ENCODE measurements at places on chromosomes 7 and 10.

GRCh38 chr10:99685597-99685967 is 26.3 kb downstream of the ENTPD7 start:
- peak; percentile 47 for DNase-seq

DNA sequence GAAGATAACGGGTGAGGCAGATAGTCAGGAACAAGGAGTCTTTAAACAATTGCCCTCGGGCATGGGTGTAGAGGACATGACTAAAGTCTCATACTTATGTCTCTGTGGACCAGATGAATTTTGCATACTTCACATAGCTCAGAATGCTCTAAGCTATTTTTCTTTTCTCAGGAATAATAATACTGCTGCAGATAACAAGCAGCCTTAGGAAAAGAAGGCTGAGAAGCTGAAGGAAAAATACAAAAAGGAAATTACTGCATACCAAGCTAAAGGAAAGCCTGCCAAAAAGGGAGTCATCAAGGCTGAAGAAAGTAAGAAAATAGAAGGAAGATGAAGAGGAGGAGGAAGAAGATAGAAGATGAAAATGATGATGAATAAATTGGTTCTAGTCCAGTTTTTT is 13.4 kb upstream of the ERCC6 start:
- no peak for DNase-seq

- no peak for DNase-seq
These were observed 133.1 kb downstream of the WDR11 start for GRCh38 chr10:120984221-120984620.

- no peak for DNase-seq
These were observed 321.4 kb upstream of the HGF start for GRCh38 chr7:82091126-82091684.

- DNase-seq = no peak
These were observed 102.3 kb upstream of the SEMA3E start for GRCh38 chr7:83751217-83751616.

GRCh38 chr10:130758529-130758928 is 553.0 kb downstream of the TCERG1L start:
- no peak for DNase-seq

Data from epithelial cell of proximal tubule (primary cell).